HFF-Myc (cell line): ENCODE measurements at places on chromosomes 2 and 18.

DNA sequence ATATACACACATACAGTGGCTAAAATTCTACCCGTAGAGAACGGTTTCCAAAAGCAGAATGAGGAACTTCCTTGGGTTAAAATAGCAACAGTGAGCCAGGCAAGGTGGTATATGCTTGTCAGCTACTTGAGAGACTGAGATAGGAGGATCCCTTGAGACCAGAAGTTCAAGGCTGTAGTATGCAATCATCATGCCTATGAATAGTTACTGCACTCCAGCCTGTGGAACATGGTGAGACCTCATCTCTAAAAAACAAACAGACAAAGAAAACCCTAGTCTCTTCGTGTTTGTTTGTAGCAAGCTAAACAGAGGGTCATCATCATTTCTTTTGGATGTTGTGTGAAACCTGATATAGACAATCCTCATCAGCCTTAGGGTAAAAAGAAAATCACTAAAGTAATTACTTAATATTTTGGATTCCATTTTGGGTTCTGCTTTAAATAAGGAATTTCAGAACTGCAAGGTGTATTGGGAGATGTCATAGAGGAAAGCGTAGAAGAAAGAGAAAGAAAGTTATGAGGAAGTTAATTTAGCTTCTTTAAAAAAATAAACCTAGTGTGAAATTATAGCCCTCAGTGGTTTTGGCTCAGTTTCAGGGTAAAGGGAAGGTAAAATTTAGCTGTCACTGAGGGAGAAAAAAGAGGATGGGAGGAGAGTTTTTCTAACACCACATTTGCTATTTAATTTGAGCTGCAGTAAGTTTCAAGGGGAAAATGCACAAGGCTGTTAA is 46.5 kb downstream of the PLEK start:
- DNase-seq = no peak

- DNase-seq = no peak
Measured at GRCh38 chr2:215450188-215451011, 14.5 kb upstream of the FN1 start.

DNA sequence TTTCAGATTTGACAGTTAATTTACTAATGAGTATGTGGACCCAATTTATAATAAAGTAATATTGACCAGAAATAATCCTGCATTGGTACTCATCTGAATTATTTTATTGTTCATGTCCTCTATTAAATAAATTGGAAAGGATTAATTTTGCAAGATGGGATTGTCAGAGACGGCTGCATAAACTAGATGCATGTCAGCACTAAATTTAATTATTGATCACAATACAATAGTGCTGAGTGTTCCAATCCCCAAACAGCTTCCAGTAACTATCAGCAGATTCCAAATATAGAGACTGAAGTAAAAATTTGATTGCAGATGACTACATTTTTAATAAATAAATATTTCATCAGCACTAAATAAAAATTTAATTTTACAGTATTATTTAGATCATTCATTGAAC is 387.2 kb downstream of the GRB14 start:
- DNase-seq = no peak

- no peak for DNase-seq
Measured at GRCh38 chr2:191176801-191177438, 26.1 kb upstream of the STAT4 start.

- no peak for DNase-seq
Measured at GRCh38 chr18:59735269-59735860, 38.1 kb upstream of the CCBE1 start.

GRCh38 chr2:19841918-19842693 is 59.7 kb downstream of the TTC32 start:
- DNase-seq = no peak

GRCh38 chr2:137952586-137953129 is 11.6 kb upstream of the HNMT start:
- DNase-seq = no peak

DNA sequence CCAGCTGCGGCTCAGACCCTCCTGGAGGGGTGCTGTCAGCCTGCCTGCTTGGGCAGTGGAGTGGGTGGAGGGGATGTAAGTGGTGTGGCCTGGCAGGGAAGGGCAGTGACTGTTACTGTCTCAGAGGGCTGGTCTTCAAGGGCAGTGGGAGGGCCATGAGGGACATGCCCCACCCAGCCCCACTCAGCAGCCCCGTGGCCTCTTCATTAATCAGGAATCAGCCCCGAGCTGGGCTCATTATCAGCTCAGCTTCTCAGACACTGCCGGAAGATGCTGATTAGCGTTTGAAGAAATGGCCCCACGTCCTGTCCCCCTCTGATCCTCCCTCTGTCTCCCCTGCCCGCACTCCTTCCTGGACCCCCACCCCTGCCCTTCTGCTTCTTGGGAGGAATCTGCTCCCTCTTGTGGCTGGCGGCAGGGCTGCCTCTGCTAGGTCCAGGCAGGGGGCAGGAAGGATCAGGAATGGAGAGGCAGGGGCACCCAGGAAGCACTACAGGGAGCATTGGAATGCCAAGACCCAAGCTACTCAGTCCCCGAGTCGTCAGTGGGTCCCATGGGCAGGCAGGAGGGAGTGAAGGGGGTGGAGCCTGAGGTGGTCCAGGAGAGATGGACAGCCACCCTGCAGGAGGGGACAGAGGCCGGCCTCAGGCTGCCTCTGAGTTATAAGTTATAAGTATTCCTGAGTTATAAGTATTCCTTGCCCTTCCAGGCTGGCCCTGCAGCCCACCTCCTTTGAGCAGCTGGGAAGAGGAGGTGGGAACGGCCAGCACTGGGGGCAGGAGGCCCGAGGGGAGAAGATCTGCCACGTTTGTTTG is 7.0 kb downstream of the ASIC4 start:
- DNase-seq = no peak
